ENCODE measurements at places on chromosomes 2 and 18.

DNA sequence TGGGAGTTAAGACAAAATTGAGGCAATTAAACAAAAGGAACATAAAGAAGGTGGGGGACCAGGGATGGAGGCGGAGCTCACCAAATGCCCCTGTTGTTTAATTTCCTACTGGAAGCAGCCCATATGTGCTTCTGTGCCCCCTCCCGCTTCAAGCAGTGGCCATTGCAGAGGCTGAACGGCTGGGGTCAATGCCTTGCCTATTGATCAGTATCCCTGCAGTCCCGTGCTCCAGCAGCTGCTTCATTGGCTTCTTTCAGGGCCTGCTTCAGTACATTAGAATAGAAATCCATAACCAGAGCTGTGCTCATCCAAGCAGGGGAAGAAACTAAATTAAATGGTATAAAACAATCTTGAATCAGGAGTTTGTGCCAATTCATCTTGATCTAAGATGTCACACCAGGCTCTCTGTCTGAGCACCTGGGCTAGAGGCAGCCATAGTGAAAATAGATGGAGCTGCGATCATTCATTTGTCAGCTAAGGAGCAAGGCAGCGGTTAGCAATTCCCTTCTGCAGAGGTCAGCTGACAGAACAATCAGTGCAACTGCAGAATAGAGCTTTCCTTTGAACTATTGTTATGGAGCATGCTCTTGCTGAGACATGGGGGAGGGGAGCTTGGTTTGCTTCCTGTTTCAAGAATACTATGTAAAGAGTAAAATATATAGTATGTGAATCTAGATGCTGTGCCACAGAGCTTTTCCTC, 222.4 kb downstream of the WDR7 start:
- peak; percentile 46 for DNase-seq

GRCh38 chr18:32177530-32177929, 12.3 kb upstream of the MEP1B start:
- DNase-seq: no peak

GRCh38 chr2:70431716-70432347, 121.8 kb downstream of the TGFA start:
- DNase-seq: no peak

DNA sequence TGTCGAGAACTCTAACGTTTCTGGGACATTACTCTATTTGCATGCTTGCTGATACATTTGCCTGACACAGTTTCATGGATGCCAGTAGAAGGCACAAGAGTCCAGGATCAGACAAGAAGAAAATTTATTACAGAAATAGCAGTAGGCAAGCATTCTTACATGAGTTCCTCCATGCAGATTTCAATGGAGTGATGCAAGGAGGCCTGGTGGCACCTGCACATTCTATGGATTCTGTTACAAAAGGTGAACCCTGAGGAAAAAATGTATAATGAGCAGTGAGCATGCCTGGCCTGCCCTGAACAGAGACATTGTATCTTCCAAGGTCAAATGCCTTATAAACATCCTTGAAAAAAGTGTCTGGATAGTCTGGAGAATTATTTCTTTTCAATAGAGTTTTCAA, 142.9 kb downstream of the DSEL start:
- DNase-seq: no peak

DNA sequence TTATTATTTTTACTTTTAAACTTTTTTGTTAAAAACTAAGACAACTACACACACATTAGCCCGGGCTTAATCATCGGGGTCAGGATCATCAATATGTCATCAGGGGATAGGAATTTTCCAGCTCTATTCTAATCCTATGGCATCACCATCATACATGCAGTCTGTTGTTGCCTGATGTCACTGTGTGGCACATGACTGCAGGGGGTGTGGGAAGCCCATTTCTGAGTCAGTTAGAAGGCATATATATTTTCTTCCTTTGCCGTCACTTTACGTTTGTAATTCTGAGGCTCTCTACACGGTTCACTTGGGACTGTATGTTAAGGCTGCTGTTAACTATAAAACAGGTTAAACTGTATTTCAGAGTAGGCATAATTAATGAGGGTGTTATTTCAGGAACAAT, 144.4 kb upstream of the ITGA6 start:
- no peak for DNase-seq

GRCh38 chr2:230018153-230018552, 50.6 kb downstream of the SLC16A14 start:
- no peak for DNase-seq

- DNase-seq: no peak
These were observed 1.3 kb downstream of the PIAS2 start for GRCh38 chr18:46915800-46916550.

DNA sequence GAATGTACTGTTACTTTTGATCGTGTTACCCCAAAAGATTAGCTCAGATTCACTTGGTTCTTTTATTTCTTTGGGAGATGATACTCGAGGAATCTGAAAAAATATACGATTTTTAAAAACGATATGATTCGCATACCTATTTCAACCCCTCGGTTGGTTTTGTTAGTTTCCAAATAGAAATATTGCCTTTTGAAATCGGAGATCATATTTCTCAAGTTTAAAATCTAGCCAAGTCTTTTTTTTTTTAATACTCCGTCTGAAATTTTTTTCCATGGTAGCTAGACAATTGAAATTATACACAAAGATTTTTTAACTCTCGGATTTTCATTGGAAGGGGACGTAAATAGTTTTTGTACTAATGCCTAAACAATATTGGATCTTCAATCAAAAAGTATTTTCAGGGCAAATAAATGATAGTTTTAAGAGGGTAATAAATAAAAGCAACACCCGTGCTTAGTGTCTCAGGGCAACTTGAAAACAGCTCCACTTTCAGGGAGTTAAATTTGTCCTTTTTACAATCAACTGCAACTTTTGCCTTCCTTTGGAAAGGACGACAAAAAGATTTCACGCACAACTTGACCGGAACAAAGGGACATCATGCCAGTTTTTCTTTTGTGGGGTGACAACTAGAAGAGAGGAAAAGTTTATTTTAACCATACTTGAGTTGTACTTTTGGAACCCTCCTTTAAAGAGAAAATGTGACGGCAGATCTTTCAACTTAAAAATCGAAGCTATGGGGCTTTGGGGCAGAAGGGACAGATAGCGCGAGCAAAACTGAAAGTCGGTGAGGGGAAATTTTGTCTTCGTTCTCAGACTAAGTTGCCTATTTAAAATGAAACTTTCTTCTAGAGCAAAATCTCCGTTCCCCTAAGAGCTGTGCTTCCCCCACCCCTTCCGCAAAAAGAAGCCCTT, 5.8 kb upstream of the ONECUT2 start:
- no peak for DNase-seq

DNA sequence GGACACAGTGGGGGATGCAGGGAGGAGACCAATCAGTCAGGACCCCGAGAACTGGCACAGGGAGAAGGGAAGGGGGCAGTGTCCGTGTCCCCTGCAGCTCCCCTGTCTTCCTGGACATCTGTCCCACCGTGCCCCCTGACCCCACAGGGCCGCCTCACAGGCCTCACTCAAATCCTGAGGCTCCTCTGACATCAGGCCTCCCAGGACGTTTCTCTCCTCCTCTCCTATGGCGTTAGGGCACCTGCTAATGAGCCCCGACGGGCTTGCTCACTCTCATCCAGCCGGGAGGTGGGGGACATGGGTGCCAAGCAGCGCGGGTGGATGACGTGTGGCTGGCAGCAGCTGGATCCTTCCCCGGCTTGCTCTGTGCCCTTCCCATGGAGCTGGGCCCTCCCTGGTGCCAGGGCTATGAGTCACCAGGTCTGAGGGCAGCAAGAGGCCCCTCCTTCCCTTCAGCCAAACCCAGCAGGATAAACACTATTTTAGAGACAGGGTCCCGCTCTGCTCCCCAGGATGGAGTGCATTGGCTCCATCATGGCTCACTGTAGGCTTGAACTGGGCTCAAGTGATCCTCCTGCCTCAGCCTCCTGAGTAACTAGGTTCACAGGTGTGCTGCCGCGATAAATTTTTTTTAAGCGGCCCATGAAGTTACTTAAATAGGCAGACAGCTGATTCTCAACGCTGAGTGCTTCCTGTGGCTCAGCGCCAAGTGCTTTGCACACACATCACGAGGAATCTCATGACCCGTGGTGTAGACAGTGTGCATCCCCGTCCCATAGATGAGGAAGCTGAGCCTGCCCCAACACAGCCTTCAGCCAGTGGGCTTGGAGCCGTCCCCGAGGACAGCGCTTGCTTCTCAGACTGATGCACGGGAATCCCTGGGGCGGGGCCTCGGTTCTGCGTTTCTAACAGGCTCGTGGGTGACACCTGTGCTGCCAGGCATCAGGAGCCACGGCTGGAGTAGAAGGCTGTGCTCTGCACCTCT, 64.5 kb upstream of the HDAC4 start:
- no peak for DNase-seq

DNA sequence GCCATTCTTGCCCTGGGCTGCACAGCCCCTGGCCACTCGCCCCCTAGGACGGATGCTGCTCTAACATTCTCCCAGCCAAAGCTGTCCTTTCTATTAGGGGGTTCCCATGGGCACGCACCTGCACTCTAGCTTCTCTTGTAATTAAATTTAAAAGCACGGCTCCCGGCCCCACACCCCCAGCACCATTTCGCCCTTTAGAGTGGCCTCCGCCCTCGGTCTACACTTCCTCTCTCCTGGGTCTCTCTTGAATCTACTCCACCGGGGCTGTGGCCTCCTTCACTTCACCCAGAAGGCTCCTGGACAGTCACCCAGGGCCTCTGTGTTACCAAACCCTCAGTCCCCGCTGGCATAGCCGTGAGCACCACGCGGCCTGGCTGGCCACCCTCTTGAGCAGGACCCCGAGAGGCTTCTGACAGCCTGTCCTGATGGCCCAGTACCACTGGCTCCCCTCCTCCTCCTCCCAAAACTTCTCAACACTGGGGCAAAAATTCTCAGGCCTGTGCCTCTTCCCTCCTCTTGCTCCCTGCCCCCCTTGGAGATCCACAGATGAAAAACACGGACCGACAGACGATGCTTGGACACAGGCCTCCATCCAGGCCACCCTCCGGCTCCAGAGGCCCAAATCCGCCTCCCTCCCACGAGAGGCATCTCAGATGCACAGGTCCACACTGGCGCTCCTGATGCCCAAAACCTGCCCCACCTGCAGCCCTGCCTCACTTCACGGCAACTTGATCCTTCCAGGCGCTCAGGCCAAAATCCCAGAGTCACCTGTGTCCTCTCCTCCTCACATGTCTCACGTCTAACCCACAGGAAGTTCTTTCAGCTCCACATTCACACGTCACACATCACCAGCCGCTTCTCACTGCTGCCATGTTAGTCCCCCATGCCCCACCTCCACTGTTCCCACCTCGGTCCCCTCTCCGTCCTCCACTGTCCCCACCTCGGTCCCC, 6.9 kb upstream of the RAB17 start:
- no peak for DNase-seq

DNA sequence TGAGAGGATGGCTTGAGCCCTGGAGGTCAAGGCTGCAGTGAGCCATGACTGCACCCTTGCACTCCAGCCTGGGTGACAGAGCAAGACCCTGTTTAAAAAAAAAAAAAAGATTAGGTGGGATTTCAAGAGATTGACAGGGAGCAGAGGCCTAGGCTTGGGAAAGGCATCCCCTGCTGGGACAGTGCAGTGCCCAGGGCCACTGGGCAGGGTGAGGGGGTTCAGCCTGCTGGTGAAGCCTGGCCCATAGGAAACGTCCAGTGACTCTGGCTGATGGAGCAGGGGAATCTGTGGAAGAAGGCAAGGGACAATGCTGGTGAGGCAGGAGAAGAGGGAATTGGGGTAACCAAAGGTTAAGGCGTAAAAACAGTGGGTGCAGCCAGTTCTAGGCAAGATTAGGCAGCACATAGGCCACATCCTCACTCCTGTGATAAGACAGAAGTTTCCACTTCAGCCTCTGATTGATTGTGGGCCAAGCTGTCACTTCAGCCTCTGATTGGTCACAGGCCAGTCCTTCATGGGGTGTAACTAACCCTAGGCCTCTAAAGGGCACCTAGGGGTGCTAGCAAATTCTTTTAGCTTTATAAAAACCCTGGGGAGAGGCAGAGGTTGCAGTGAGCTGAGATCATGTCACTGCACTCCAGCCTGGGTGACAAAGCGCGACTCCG, 128.6 kb downstream of the MSH2 start:
- DNase-seq: no peak

DNA sequence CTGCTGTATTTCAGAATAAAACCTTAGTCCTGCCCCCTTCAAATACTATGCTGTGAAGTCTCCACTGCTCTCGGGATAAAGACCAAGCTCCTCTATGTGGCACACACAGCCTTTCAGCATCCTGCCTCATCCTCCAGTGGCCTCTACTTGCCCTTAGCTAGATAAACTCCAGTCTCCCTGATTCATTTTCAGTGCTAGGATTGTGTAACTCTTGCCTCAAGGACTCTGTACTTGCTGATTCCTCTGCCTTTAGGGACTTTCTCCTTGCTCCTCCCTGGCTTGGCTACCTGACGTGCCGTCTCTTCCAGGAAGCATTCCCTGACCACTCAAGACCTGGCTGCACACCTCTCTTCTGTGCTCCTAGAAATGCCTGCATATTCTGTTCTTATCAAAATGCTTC, 416.7 kb downstream of the MTX2 start:
- DNase-seq: no peak

- peak; percentile 48 for DNase-seq
These were observed 2.2 kb downstream of the TGIF1 start for GRCh38 chr18:3451989-3452749.

DNA sequence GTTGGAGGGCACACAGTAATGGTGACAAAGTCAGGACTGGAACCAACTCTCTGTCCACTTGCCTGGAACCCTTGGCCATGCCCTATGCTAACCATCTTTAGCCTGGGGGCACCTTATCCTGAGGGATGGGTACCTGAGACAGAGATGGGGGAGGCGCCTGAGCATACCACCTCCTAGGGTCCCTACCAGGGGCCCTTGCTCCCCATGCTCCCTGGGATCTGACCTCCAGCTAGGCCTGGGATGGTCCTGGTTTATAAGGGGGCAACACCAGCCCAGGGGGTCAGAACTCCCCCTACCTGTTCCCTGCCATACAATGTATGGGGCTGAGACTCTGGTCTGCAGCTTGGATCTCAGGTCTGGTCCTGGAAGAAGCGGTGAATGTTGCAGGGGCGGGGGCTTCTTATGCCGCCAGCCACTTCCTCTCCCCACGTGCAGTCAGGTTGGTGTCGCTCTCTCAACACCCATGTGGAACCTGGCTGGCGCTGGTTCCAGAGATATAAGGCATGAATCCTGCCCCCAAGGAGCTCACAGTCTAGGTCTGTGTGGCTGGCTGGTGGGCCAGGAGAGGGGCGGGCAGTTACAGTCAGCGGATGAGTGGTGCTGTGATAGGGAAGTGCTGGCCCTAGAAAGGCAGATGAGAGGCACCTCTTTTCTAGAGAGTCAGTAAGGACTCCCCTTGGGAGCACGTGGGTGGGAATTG, 3.8 kb upstream of the TOGARAM2 start:
- no peak for DNase-seq

DNA sequence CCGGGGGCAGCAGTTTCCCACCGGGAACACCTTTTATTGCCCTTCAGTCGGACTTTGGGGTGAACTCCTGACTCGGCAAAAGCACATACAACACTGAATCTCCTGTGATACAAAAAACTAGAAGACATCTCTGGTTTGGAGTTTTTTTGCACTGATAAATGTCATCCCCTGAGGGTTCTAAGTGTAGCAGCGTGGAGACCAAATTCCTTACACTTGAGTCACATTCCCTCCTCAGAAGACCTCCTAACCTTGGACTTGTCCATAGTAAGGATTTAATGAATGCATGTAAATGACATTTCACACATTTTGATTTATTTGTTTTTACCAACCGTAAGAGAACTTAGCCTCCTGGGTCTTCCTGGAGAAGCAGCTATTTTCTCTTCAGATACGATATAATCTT, 54.0 kb upstream of the GPR45 start:
- no peak for DNase-seq
